NCI-H1694 treated with DMSO at 0.1 percent for 48 hours (cell line): ENCODE measurements at places on chromosomes 7 and 10.

GRCh38 chr7:429828-430180 is 89.8 kb downstream of the PDGFA start:
- DNase-seq = no peak

- no peak for DNase-seq
These were observed 8.1 kb downstream of the SRGN start for GRCh38 chr10:69096045-69096444.

DNA sequence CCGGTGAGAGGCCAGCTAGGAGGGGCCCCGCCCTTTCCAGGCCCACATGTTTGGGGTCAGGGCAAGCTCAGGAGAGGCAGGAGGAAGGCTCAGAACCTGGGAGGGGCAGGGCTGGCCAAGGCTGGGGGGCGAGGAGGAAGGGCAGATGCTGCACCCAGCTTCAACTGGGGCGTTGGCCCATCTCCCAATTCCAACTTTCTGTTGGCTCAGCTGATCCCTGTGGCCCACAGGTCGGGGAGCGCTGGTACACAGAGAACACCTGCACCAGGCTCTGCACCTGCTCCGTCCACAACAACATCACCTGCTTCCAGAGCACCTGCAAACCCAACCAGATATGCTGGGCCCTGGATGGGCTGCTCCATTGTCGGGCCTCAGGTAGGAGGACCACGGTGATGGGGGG is 40.1 kb downstream of the ZAN start:
- no peak for DNase-seq

- no peak for DNase-seq
These were observed 51.6 kb upstream of the ZNF32 start for GRCh38 chr10:43700306-43700705.

DNA sequence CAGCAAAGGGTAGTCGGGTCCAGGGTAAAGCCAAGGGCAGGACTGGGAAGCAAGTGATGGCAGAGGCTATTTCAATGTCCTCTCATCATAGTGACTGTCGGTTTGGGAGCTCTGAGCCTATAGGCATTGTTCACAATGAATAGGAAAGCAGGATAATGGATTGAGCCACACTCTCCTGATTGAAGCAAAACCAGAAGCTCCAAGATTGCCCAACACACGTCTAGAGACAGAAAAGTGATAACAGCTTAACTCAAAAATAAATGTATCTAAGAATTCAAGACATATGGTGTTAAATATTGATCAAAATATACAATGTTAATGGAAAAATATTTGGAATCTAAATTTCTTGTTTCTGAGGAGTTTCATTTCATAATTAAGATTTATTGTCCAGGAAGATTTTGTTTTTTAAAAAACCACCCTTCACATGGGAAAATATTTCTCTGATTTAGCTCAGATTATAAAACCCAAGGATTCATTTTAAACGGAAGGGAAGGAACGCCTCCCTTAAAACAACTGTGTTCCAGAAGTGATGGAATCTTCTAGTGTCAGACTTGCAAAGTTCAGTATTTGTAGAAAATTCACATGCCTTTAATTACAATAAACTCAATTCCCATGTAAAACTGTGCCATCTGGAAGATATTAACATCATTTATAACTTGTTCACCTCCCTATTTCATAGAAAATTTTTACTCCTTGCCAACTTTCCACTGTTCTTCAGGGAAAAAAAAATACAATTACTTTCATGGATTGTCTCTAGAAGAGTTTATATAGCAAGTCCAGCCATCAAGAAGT is 54.5 kb downstream of the NRP1 start:
- no peak for DNase-seq

DNA sequence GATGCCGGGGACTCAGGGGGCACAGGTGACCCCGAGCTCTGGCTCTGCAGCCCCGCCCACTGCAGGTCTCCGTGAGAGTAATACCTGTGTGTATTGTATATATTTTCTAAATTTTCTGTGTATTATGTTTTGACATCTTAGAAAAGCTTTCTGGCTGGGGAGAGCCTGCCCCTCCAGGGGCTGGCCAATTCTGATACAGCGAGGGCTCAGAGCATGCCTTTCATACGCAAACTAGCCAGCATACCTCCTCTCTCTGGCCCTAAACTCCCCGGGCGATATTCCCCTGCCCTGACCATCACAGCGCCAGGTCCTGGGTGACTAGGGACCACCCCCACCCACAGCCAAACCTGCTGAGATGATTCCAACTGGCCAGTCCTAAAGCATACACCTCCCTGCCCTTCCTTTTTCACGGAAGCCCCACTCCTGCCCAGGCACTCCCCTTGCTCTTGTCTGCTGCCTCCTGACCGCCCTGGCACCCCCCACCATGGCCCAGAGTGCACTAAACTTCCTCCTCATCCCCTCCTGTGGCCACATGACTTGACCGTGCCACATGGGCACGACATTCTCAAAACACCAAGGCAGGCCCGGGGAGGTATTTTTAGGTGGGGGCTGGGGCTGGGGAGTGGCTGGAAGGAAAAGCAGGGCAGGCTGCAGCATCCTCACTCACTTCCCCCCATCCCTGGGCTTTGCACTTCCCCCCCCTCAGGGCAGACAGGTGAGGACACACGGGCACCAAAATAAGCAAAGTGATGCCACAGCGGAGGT is 61.5 kb downstream of the INSIG1 start:
- no peak for DNase-seq

- no peak for DNase-seq
These were observed 8.9 kb downstream of the VSTM4 start for GRCh38 chr10:49106451-49106850.

DNA sequence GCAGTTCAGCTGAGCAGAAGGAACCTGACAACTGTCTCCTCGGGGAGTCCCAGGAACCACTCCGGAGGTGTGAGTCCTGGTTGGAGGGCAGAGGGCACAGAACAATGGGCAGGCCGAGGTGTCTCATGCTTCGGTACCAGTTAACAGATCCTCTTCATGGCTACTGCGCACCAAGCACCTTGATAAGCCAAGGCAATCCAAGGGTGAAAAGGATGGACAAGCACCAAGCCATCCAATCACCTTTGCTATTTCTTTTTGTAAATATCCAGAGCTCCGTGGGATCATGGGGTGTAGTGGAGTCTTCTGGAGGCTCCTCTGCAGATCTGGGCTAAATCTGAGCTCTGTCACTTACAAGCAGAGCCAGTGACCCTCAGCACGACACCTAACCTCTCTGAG is 233.5 kb downstream of the WDR11 start:
- DNase-seq = no peak

GRCh38 chr10:95499482-95499989 is 61.6 kb downstream of the SORBS1 start:
- DNase-seq = no peak

- no peak for DNase-seq
These were observed 30.0 kb downstream of the AGR3 start for GRCh38 chr7:16851829-16852228.

- DNase-seq = peak; percentile 30
These were observed 162.3 kb downstream of the ITGB1 start for GRCh38 chr10:32795598-32796183.

GRCh38 chr10:7417103-7417623 is 6.3 kb upstream of the SFMBT2 start:
- no peak for DNase-seq

- no peak for DNase-seq
These were observed 71.1 kb upstream of the CUX1 start for GRCh38 chr7:101746314-101746713.

GRCh38 chr10:104427989-104428388 is 74.4 kb downstream of the CFAP58 start:
- DNase-seq = no peak

DNA sequence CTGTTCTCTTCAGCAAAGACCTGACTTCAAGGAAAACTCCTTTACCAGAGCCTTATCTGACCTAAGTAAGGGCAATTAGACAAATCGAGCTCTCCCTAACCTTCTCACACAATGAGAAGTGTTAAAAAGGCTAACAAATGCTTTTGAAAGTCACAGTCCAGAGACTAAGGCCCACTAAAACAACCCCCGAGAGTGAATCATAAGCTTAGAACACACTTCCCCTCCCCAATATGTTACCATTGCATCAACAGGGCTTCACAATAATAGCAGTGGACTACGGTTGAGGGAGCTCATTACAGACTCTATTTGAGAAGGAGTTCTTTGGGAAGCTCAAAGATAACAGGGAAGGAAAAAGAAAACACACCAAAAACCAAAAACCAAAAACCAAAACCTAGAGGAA is 28.6 kb upstream of the ZEB1 start:
- DNase-seq = no peak

- no peak for DNase-seq
These were observed 348.5 kb upstream of the PRKCQ start for GRCh38 chr10:6928586-6928985.

DNA sequence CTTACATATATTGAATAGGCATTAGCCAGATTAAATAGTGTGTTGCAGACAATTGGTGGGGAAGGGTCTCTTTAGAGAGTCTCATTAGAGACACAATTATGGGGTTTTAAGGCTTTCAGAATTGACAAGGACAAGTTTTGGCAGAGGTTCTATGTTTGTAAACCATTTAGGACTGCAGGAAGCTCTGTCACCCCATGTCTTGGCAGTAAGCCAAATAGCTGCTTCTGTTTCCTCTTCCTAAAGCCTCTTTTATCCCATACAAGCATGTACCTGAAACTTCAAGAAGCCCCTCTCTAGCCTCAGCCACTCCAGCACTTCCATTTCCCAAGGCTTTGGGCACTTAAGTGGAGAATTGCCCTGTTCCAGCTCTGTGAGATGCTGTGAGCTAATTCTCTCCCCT is 21.8 kb upstream of the LRRC4 start:
- DNase-seq = peak; percentile 62

GRCh38 chr7:139035586-139036353 is at the start of gene ZC3HAV1L:
Gene ZC3HAV1L (minus strand): TSS chr7:139036042. CDS start chr7:139036017, 25 bp downstream.
- peak; percentile 60 for DNase-seq

DNA sequence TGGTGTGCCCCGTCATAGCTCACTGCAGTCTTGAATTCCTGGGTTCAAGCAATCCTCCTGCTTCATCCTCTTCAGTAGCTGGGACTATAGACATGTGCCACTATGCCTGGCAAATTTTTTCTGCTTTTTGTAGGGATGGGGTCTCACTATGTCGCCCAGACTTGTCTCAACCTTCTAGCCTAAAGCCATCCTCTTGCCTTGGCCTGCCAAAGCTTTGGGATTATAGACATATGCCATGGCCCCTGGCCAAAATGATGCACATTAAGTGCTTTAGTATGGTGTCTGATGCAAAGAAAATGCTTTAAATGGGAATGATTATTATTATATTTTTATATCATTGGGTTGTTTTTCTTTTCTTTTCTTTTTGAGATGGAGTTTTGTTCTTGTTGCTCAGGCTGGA is 33.2 kb upstream of the VCL start:
- peak; percentile 22 for DNase-seq

DNA sequence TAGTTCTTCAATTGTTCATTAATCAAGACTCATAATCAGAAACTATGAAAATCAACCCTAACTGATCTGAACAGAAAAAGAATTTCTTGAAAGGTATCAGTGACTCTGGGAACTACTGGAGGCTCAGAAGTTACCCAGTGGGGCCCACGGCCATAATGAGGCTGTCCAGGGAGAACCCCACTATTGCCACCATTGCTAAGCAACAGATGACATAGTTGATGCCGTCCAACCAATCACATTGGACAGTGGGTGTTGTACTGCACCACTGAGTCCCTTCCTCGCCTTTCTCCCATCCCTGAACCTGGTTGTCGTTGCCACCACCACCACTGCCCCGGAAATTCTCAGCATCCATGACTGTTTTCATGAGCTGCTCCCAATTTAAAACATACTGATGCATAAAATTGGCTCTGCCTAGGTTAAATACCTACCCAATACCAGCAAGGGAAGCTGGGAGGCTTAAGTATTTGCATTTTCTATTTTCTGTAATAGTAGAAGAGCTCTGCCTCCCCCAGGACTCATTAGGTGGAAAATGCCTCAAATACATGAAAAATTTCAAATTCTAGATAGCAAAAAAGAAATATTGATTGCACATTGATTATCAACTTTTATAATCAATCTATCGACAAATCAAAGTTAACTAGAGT is 26.7 kb upstream of the USP6NL start:
- DNase-seq = no peak

GRCh38 chr10:89301232-89301631 is 614 bp upstream of the IFIT2 start:
- DNase-seq = no peak
